ENCODE measurements at places on chromosomes 1 and 21. TPM values are rescaled to one million over a fixed set of nuclear protein-coding genes. Genes with fewer than 3 reads are reported as not detected.

DNA sequence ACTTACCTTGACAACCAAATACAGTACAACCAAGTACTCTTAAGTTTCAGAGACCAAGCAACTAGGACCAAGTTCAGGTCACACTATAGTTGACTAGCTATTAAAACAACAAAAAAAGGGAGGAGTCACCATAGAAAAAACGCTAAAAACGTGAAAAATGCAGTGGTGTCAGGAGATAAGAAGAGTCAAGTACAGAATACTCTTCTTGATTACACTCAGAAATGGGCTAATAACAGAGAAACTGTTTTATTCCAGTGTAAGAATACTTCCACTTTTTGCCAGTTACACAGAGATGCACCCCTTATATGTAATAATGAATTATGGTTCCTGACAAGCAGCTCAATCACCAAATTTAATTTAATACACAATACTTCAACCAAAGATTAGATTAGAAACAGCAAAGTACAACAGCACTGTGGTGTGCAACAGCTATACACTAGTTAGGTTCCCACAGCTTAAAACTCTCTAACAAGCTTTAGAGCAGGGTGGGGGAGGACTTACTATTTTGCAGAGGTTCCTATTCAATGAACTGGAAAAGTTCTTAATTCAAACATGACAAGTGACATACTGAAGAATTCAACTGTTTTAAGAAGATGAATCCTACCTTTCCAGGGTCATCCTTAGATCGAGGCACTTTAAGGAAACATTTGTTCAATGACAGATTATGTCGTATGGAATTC is 70.4 kb downstream of the FOXJ3 start:
- no peak for DNase-seq

DNA sequence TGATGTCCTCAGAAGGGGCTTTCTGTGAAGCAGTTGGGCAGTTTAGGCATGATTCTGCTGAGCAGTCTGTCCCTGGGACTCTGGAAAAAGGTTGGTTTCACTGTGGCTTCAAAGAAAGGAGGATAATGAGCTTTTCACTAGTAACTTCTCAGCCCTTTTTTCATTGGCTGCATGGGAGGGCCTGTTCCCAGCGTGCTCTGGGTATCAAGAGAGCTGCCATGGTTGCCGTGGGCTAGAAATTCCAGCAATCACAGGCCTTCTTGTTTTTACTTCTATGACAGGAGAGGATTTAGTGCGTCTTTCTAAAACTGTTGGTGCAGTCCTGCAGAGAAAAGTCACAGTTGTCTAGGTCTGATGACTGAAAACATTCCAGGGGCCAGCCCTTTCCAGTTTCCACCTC is 7.2 kb downstream of the SZRD1 start:
- peak; percentile 43 for DNase-seq

GRCh38 chr1:60091195-60091715 is 17.7 kb upstream of the C1orf87 start:
- DNase-seq, result no peak

GRCh38 chr1:92754000-92754718 is 30.7 kb downstream of the EVI5 start:
- no peak for DNase-seq

DNA sequence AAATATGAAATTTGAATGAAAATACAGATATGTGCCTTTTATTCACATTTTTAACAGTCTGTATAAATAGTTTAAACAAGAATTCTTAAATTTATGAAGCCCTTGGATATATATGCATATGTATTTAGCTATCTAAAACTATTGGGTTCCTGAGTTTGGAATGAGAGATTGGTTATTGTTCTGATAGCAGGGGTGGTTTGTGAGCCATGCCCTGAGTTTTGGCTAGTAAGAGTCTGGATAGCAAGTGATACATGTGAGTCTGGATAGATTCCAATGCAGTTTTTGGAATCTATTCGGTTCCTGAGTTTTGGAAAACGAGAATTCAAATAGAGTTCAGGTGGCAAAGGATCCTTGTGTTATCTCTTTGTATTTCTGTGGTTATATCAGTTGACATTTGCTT is 2.8 kb downstream of the MAN1A2 start:
- DNase-seq, result no peak

The ZYG11A gene
- 1.3 TPM for polyA plus RNA-seq

All from brain (organoid and tissue), 16 donors.